ENCODE measurements at places on chromosomes 5 and 9. TPM values are rescaled to one million over a fixed set of nuclear protein-coding genes. Genes with fewer than 3 reads are reported as not detected.

DNA sequence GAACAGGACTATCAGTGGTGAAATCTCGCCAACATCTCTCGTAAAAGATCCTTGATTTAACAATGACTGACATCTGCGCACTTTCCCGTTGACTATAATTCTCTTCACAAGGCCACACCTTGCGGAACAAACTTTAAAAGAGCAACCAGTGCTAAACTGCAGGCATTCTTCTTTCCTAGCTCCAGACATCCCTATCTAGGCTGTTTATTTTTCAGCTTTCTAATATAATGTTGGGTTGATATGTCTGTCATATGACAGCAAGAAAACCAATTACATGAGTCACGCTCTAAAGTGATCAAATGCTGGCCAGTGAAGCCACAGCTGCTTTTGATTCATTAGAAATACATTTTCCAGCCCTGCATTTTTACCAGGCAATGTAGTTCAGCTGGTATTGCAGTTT is 162.5 kb downstream of the ELAVL2 start:
- peak; percentile 65 for DNase-seq

DNA sequence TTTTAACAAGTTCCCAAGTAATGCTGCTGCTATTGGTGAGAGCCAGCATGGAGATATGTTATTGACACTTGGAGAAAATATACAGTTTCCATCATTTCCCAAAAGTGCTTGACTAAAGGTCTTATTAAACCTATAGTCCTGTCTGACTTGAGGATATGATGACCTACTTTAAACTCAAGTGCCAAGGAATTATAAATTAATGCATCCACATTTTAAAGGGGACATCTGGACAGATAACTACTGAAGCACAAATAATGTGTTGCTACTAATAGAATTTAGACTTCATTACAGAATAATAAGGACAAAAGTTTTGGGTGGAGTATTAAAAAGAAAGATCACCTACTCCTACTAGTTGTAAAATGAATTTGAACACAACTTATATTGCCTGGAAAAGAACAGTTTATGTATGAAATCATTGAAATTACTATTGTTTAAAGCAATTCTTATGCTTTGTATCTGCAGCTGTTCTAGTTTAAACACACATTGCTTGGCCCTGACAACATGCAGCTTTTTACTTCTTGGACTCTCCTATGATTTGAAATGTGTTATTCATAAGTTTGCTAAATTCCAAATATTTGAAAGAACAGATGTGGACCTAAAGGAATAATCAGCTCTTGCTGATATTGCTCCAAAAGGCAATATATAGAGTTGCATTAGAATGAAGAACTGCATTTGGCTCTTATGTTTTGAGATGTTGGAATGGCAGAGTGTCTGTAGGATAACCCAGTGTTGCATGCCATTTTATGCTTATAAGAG is 73.4 kb downstream of the SGCD start:
- DNase-seq, result no peak

DNA sequence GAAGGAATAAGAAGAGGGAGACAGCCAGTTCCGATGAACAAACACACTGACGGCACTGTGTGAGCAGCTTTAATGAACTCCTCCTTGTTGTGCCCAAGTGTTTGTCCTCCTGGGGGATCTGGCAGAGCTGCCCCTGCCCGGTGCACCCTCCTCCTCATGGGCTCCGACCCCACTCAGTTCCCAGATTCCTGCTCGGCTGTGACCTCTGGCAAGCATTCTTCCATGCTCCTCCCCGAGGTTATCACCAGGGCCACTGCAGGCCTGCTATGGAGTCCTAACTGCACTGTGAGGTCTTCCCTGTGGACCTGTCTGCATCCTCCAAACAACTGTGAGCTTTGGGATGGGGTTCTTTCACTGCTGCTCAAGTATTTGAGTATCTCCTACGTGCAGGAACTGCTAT is 142.2 kb downstream of the DCP2 start:
- no peak for DNase-seq

GRCh38 chr5:60455589-60455988 is 244.4 kb downstream of the DEPDC1B start:
- DNase-seq, result peak; percentile 10

GRCh38 chr9:111961009-111961408 is 64.4 kb downstream of the UGCG start:
- DNase-seq, result peak; percentile 45

DNA sequence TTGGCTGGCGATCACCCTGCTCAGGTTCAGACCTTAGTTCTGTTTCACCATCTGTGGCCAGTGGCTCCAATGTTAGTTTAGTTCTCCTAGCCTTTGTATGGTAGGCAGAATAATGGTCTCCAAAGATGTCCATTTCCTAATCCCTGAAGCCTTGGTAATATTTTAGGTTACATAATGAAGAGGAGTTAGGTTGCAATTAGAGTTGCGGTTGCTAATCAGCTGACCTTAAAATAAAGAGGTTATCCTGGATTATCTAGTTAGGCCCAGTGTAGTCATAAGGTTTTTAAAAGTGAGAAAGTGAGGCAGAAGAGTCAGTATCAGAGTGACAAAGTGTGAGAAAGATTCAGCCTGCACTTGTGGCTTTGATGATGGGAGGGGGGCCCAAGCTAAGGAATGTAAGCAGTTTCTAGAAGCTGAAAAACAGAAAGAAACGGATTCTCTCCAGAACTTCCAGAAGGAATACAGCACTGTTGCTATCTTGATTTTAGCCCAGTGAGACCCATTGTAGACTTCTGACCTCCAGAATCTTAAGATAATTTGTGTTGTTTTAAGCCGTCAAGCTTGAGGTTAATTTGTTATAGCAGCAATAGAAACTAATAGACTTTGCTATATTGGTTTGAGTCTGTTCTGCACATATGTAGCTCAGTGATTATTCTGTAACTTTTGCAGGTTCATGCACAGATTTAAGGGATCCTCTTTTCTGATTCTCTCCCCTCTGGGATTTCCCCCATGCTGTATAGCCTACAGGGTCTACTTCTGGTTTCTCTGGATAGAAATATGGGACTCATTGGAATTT is 21.6 kb downstream of the LNPEP start:
- DNase-seq, result no peak

Gene LSM11
- 4.0 TPM for total RNA-seq

Gene ZDHHC11
- 0.67 TPM for total RNA-seq

Gene CENPH
- 37.9 TPM for total RNA-seq

Measured in foreskin keratinocyte (primary cell).